ENCODE measurements at places on chromosomes 13 and 19. TPM values are rescaled to one million over a fixed set of nuclear protein-coding genes. Genes with fewer than 3 reads are reported as not detected.

DNA sequence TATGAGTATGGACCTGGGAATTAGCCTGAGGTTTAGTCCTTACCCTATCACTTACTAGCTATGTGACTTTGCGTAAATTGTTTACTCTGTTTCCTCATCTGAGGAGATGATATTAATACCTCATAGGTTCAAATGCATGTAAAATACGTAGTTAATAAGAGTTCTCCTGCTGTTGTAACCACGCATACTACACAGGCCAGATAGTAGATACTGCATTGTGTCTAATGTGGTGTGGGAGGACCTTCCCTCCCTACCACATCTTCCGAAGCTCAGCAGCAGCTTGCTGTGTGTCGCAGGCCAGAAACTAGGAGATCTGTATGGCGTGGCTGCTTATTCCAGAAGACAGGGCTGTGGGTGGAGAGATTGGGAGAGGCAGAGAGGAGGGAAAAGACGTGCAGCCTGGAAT lies 23.0 kb downstream of the GTF2F2 start:
- no peak for DNase-seq

- no peak for DNase-seq
Observed at GRCh38 chr13:41562541-41563178, 105.3 kb downstream of the RGCC start.

DNA sequence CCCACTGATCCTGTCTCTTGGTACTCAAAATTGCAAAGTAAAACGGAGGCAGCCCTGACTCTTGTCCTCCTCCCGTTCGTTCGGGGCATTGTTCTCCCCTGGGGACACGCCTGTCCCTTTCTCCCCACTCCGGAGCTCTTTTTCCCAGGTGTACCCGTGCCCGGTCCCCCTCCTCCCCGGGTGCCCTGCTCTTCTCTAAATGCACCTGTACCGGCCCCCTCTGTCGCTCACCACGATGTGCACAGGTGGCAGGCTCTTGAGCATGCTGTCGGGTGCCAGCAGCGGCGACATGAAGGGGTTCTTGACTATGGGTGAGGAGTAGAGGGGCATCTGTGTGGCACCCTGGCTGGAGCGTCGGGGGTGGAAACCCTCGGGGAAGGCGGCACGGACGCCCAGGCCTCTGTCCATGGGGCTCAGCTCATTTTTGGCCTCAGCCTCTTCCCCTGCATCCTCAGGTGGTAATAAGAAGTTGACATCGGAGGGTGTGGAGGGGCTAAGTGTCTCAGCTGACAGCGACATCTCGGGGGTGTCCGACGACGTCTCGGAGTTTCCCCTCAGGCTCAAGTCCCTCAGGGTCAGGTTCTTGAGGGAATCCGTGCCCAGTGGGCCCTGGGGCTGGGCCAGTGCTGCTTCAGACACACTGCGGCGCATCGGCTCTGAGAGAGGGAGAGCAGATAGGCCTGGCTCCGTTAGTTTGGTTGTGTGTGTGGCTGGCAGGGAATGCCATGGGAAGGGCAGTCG lies 12.4 kb upstream of the CNFN start:
- DNase-seq: no peak

GRCh38 chr13:112735791-112736190 lies 46.0 kb downstream of the ATP11A start:
- no peak for DNase-seq

DNA sequence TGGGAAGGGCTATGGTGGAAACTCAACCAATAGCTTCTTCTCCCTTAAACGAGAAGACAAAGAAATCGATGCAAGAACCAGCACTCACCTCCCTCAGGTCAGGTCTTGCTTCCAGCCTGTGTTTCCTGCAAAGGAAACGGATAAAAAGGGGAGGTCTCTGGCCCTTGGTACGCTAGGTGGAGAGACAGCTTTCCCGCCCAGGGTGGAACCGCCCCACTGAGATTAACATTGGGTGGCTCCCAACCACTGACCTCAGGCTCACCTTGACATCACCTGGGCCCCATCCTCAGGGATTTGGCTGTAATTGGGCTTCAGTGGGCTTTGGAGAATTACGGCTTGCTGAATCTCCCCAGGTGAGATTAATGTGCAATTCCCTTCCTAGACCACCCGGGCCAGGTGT lies at the start of gene NLRP7:
TSS of gene NLRP7 (minus strand) at position 150 of the 400 bp plus-strand sequence.
- no peak for DNase-seq

DNA sequence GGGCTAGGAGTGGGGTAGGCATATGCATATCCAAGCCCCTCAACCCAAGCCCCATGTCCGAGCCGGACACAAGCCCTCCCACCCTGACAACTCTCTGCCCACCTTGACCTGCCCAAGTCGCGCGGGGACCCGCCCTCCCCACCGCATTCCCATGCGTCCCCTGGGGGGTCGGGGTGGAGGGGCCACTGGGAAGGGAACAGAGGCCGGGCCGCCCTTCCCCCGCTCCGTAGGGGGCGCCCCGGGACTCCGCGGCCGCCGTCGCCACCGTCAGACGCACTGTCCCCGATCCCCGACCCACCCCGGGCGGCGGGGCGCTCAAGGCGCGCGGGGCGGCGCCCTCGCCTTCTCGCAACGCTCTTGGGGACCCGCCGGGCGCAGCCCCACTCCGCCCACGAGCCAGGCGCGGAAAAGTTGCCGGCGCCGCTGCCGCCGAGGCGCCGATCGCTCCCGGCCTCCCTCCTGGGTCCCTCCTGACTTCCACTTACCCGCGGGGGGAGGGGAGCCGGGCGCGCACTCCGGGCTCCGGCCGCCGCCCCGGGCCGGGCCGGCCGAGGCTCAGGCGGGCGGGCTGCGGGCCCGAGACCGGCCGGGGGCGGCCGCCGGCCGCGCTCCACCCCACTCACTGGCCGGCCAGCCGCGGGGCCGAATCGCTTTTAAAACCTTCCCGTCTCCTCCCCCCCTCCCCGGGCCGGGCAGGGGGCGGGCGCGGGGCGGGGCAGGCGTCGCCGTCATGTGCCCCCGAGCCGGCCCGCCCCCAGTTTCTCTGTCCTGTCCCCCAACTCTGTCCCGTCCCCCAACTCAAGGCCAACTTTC lies 34.4 kb upstream of the NANOS3 start:
- DNase-seq: peak; percentile 90

DNA sequence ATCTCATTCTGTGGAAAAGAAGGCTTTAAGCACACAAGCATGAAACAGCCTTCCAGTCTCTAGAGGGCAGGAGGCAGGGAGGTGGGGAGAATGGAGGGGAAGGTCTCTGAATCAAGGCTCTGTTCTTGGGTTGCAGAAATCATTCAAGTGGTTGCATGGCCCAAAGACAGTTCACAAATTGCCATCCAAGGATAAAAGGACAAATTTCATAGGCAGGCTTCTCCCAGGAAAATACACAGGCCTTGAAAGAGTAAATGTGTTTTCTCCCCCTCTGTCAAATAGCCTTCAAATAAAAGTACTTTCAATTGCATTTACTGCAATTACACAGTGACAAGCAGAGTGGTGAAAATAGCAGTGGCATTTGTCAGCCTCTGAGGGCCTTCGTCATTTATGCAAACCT lies 450.8 kb downstream of the DCT start:
- no peak for DNase-seq

GRCh38 chr13:51004918-51005460 lies 95.4 kb downstream of the RNASEH2B start:
- DNase-seq: no peak

DNA sequence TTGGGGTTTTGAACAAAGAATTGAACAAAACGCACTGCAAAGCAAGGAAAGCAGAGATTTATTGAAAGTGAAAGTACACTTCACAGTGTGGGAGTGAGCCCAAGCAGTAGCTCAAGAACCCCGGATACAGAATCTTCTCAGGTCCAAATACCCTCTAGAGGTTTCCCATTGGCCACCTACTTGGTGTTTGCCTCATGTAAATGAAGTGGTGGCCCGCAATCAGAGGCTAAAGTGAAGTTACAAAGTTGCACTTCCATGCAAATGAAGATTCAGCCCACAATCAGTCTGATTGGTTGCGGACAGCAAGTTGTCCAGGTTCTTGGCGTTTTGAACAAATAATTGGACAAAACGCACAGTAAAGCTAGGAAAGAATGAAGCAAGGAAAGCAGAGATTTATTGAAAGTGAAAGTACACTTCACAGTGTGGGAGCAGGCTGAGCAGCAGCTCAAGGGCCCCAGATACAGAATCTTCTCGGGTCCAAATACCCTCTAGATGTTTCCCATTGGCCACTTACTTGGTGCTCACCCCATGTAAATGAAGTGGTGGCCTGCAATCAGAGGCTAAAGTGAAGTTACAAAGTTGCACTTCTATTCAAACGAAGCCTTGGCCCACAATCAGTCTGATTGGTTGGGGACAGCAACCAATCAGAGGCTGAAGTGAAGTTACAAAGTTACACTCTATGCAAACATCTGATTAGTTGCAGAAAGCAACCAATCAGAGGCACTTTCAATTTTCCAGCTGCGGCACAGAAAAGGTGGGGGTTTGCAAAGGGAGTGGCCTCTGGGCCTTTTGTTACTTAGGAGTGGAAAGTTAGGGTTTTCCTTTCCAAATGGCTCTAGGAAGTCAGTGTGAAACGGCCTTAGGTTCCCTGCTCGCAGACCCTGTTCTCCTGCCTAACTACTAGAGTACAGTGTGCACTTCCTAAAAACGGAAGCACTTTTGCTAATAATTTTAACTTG lies 4.8 kb upstream of the TM9SF2 start:
- DNase-seq: peak; percentile 42

- no peak for DNase-seq
Observed at GRCh38 chr19:22606212-22606553, 27.9 kb upstream of the ZNF492 start.

GPR183 gene
- total RNA-seq: 10.2 TPM

ZNF507 gene
- total RNA-seq: 32.1 TPM

WDR87 gene
- total RNA-seq: not detected

ZNF681 gene
- 6.1 TPM for total RNA-seq

KLK4 gene
- not detected for total RNA-seq
